T-helper 17 cell (primary cell): ENCODE measurements at places on chromosomes 13 and 19.

- DNase-seq: no peak
Measured at GRCh38 chr13:63516124-63516523, 2100.5 kb upstream of the PCDH20 start.

- DNase-seq: no peak
Measured at GRCh38 chr13:71879129-71879535, 12.1 kb upstream of the DACH1 start.

- DNase-seq: no peak
Measured at GRCh38 chr19:38503077-38503410, 69.6 kb downstream of the RYR1 start.

- no peak for DNase-seq
Measured at GRCh38 chr13:95636853-95637252, 7.7 kb downstream of the DZIP1 start.

- peak; percentile 58 for DNase-seq
Measured at GRCh38 chr19:40612831-40613689, 11.9 kb downstream of the LTBP4 start.

- no peak for DNase-seq
Measured at GRCh38 chr13:35768073-35768472, 291.6 kb upstream of the MAB21L1 start.

- DNase-seq: no peak
Measured at GRCh38 chr13:48576448-48577010, 43.6 kb upstream of the RCBTB2 start.

DNA sequence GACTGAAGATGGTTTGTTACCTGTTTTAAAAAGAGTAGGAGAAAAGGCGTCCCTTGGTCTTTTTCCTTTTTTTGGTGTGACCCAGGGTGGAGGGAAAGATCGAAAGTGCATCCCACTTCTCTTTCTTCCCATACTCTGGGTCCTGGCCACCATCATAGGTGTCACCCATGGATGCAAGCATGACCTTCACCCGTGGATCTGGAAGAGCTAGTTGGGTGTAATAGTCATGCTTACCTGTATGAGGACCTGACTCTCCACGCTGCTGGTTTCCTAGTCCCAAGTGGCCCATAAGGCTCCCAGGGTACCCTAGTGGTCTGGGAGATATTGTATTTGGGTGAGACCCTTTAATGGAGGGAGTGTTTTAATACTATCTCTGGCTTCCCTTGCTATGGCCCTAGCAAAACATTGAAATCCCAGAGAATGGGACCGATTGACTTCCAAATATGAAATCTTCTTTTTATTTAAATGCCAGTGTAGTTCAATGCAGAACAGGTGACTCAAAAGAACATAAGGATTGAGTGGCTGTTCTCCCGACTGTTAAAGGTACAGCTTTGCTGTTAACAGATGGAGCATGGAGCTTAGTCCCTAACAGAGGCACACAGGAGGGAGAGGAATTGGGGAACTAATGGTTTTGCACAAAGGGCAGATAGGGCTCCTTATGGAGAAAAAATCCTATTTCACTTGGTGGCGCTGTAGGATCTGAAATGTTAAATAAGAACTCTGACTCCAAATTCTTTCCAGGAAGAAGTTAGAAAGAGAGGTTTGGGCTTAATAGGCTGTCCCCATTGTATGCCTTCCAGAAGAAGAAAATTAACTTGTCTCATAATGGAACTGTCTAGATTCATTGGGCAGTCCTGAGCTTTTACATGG lies 7.0 kb upstream of the ZNF550 start:
- no peak for DNase-seq

DNA sequence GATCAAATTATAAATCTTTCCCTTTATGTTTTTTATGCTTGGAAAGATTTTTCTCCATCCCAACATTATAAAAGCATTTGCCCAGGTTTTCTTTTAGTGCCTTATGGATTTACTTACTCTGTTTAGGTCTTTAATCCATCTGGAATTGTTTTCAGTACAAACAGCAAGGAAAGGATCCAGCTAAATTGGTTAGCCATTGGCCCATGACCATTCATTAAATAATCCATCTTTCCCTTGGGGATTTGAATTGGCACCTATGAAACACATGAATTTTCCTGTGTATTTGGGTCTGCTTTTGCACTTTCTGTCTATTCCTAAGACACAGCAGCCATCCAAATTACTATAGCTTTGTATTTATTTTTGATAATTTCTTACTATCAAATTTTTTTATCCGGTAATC lies 28.8 kb upstream of the SHKBP1 start:
- DNase-seq: no peak

DNA sequence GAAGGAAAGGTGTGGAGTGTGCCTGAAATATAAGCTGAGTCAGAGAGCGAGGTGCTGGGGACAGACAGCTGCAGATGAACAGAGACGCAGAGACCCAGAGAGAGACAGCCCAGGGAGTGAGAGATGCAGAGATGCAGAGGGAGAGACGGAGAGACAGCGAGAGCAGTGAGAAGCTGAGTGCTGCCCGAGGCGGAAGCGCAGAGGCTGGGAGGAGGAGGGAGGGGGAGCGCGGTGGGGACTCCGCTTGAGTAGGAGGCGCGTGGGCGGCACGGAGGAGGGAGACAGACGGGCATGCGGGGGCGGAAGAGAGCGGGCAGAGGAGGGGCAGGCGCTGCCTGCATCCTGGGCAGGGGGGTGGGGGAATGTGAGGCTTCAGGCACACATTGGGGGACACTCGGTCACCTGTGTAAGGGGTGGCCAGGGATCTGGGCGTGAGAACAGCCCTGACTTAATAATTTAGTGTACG lies 25.7 kb downstream of the SLC8A2 start:
- DNase-seq: peak; percentile 55

- no peak for DNase-seq
Measured at GRCh38 chr13:27012482-27013197, 159.0 kb downstream of the USP12 start.

GRCh38 chr19:50465986-50466705 lies 10.2 kb upstream of the EMC10 start:
- no peak for DNase-seq

DNA sequence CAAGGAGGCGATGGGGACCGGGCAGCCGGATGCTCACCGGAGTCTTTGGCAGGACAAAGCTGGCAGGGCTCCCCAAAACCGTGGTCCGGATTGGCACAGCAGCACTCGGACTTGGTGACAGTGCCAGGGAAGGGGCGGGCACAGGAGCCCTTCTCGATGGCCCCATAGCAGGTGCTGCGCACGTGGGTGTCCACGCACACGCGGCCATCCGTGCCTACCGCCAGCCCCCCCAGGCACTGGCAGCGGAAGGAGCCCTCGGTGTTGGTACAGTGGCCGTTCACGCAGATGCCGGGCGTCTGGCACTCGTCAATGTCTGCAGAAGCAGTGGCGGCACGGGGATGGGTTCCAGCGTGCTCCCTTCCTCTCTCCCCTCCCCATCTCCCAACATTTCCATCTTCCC lies 17.9 kb downstream of the FBN3 start:
- DNase-seq: no peak

GRCh38 chr13:50709058-50709457 lies 134.4 kb downstream of the DLEU7 start:
- DNase-seq: no peak

GRCh38 chr13:110536006-110536693 lies 25.4 kb downstream of the RAB20 start:
- DNase-seq: no peak
